Fibroblast of skin of left quadriceps (primary cell): ENCODE measurements at places on chromosomes 16 and 17.

- DNase-seq: peak; percentile 47
Observed at GRCh38 chr16:66275775-66276428, 90.6 kb upstream of the CDH5 start.

DNA sequence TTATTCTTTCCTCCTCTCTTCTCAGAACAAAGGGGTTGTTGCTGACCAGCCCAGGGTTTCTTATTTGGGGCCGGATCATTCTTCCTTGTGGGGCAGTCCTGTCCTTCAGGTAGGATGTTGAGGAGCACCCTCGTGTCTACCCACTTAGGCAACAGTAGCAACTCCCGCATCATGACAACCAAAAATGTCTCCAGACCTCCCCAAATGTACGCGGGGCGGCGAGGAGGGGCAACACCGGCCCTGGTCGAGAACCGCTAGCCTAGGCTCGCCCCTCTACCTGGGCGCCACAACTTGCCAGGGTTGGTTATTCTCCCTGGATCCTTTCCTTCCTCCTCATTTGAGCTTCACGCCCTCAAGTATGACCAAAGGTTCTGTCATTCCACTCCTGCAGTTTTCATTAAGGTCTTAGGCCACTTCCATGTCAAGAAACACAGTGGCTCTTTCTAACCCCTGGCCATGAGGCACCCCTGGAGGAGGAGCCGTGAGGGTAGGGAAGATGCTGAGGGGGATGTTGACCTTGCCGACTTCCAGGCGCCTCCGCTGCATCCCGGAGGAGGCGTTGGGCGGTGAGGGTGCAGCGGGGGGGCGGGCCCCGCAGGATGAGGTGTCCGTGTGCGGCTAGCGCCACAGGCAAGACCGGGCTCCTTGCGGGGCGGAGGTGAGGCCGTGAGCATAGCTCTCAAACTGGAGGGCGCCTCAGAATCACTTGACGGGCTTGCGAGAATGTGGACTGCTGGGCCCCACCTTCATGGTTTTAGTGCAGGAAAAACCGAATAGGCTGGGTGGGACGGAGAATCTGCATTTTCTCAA is 712 bp upstream of the SPECC1 start:
- no peak for DNase-seq

GRCh38 chr17:16980813-16981731 is 9.2 kb upstream of the TNFRSF13B start:
- no peak for DNase-seq

DNA sequence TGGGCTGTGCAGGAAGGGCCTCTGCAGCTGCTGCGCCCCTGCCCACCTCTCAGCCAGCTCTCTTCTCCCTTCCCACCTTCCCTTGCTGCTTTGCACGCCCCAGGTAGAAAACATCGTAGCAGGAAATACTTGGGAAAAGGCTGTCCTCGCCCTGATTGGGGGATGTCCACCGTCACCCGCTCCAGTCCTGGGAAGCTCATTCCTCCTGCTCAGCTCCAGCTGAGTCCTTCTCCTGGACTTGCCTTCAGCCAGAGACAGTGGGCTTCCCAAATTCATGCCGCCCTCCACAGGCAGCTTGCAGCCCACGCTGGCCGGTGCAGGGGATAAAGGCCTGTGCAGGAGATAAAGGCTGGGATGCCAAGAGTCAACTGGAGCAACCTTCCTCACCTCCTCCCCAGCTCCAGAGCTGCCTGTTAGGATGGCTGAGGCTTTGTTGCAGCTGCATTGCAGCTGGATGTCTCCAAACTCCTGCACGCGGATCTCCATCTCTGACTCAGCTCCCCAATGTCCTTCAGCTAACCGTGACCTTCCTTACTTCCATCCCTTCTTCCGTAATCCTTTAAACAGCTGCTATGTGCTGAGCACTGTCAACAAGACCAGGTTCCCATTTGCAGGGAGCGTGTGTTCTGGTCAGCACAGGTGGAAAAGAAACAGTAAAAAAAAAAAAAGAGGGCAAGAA is 402.0 kb upstream of the TNRC6C start:
- no peak for DNase-seq

GRCh38 chr16:30768583-30769181 is 6.6 kb downstream of the RNF40 start:
- DNase-seq: no peak

GRCh38 chr17:40374821-40375498 is 10.4 kb upstream of the GJD3 start:
- no peak for DNase-seq

DNA sequence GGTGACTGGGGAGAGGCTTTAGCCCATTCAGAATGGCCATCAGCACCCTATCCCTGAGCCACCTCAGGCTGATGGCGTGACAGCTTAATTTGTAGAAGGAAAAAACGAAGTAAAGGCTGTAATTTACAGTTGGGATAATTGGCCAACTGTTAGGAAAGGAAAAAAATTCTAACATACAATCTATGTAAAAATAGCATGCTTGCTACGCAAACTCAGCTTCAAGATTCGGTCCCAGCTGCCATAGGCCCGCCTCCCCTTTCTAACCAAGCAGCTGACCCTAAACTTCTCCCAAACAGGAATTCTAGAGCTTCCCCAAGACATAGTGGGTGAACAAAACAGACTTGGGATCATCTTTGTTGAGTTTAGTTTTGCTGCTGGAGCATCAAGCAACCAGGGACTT is 4.9 kb downstream of the SEZ6 start:
- no peak for DNase-seq

DNA sequence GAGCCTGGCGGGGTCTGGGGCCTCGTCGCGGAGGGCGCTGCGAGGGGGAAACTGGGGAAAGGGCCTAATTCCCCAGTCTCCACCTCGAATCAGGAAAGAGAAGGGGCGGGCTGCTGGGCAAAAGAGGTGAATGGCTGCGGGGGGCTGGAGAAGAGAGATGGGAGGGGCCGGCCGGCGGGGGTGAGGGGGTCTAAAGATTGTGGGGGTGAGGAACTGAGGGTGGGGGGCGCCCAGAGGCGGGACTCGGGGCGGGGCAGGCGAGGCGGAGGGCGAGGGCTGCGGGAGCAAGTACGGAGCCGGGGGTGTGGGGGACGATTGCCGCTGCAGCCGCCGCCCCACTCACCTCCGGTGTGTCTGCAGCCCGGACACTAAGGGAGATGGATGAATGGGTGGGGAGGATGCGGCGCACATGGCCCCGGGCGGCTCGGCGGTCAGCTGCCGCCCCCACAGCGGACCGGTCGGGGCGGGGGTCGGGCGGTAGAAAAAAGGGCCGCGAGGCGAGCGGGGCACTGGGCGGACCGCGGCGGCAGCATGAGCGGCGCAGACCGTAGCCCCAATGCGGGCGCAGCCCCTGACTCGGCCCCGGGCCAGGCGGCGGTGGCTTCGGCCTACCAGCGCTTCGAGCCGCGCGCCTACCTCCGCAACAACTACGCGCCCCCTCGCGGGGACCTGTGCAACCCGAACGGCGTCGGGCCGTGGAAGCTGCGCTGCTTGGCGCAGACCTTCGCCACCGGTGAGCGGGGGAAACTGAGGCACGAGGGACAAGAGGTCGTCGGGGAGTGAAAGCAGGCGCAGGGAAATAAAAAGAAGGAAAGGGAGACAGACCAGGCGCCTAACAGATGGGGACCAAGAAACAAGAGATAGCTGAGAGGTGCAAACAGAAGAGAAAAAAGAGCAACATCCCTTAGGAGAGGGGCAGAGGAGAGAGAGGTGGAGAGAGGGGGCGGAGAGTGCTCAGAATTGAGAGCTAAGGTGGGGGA is at the start of gene PNMT:
TSS of gene PNMT (plus strand) at position 509 of the 980 bp plus-strand sequence. CDS start at position 532, 23 bp downstream.
- no peak for DNase-seq

DNA sequence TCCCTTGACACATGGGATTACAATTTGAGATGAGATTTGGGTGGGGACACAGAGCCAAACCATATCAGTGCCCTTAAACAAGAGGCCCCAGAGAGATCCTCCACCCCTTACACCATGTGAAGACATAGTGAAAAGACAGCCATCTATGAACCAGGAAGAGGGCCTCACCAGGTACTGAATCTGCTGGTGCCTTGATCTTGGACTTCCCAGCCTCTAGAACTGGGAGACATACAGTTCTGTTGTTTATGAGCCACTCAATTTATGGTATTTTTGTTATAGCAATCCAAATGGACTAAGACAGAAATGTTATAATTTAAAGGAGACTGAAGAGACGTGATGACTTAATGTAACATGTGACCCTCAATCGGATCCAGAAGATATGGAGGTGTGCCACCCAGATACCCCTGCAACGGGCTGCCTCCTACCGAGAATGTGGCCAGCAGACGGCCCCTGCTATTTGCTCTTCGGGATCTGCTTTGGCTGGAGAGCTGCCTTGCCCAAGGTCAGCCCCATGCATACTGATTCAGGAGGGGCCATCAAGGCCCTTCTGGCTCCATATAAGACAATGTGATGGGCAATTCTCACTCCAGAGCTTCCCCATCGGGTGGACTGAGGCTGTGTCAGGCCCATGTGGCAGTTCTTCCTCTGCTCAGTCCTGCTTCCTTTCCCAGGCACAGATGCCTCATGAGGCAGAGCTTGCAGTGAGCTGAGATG is 80.6 kb downstream of the NETO2 start:
- no peak for DNase-seq

DNA sequence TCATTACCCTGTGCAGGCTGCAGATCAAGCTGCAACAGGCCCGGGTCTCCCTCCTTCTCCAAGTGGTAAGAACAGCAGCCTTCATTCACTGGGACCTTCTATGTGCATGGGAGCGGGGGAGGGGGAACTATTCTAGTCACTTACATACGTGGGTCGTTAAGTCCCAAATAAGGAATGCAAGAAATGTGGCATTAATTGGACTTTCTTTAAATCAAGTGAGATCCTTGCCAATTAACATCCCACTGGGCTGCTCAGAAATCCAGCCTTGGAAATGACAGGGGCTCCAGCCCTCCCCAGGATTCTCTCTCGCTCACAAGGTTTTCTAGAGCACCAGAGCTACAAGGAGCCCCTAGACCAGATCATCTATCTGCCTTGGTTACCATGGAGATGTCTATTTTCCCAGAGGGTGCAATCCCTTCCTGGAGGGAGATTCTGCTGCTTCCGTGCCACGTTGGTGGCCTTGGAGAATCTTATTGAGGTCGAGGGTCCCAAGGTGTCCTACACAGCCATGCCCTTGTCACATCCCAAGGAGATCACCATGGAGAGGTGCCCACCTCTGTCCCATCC is 5.2 kb upstream of the EIF1 start:
- no peak for DNase-seq

GRCh38 chr17:47871048-47871447 is 20.1 kb upstream of the SP6 start:
- DNase-seq: no peak

DNA sequence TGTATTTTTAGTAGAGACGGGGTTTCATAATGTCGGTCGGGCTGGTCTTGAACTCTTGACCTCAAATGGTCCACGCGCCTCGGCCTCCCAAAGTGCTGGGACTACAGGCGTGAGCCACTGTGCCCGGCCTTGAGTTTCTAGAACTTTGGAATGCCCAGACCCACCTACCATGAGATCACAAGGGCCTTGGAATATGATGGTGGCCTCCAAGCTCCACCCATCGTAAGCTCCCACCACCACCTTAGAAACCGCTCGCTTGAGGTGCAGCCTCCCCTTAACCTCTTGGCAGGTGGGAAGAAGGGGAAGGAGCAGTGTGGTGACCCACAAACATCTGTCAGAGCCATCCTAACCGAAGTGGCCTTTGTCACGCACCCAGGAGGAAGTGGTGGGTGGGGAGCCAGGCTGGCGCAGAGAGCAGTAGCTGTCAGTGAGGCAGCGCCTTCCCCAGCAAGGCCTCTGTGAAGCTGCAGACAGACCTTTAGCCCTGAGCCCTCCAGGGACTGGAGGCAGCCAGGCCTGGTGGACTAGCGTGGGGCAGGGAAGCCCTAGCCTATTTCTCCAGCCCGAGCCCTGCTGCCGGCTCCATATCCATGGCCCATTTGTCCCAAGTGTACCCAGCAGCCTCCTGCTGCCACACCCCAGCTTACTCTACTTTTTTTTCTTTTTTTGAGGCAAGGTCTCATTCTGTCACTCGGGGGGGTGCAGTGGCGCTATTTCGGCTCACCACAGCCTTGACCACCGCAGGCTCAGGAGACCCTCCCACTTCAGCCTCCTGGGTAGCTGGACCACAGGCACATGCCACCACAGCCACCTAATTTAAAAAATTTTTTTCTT is 13.1 kb upstream of the SEPHS2 start:
- DNase-seq: no peak

- no peak for DNase-seq
Observed at GRCh38 chr17:78715000-78715771, 66.9 kb downstream of the CYTH1 start.

DNA sequence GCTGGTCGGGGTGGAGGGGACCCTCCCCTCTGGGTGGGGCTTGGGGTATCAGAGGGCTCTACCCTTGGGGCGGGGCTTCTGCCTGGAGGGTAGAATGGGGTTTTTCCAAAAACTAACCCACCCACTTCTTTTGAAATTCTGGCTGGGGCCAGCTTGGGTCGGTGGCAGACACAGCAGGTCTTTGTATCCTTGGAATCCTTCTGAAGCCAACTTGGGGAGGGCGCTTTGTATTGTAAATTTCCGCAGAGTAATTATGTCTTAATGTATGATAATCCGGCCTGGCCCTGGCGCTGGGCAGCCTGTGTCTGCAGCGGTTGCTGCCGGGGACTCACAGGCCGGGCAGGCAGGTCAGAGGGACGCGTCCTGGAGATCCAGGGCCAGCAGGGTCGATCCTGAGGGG is 33.9 kb upstream of the GSE1 start:
- no peak for DNase-seq

- no peak for DNase-seq
Observed at GRCh38 chr16:74034200-74034599, 262.4 kb upstream of the PSMD7 start.

DNA sequence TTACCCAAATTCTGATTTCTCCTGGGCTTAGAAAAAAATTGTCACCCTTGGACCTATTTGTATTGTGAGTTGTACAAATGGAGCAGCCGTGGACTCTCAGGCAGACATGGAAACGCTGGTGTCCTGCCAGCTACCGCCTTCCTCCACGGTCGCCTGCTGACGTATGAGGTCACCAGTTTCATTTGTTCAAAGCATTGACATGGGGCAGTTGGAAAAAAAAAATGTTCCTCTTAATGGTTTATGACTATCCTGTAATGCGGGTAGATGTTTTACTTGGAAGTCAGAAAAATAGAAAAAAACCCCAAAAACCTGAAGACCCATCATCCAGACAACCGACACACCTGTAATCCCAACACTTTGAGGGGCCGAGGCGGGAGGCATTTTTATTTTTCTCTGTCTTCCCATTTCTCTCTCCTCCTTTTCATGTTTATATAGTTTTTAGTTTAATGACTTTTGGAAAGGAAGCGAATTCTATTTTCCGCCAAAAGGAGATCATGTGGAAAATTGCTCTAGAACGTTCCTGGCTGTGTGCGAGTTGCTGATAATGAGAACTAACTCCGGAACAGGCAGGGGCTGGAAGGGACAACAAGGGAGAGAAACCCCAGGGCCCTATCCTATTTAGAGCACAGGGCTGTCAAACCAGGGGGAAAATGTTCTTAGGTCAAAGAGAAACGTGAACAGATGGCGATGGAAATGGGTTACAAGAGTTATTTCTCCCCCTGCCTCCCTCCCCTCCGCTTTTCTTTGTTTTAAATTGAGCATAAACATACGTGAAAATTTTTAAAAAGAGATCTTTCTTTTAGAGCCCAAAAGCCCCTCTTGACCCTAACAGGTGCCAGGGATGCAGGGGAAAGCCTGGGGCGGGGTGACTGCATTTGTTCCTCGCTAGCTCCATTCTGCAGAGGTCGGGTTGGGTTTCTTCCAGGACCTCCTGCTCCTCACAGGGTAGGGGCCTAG is 13.7 kb downstream of the DNAH17 start:
- DNase-seq: no peak

GRCh38 chr16:64412578-64413280 is 709.1 kb downstream of the CDH11 start:
- no peak for DNase-seq

GRCh38 chr17:77489893-77490255 is 349.1 kb downstream of the SEC14L1 start:
- DNase-seq: no peak

- DNase-seq: no peak
Observed at GRCh38 chr17:12773153-12773552, 16.1 kb upstream of the ARHGAP44 start.

- DNase-seq: no peak
Observed at GRCh38 chr16:85104147-85104546, 8.1 kb downstream of the CIBAR2 start.
